ENCODE measurements at places on chromosomes 4 and X.
A peak's percentile ranks its signal among the peaks of the same experiment; 100 is the strongest.

DNA sequence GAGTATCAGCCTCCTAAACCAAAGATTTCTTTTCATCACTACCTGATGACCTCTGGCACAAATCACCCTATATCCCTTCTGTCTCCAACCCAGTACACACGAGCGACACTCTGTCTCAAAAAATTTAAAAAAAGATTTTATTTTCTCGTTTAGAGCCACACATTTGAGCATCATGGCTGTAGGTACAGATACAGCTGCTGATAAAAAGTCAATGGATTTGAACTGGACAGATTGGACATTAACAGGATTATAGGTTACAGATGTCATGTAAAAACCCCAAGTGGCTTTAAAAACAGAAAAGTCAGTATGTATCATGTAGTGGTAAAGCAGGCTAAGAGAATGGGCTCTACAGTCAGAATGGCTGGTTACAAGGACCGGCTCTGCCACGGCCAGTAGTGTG is 171.1 kb downstream of the SCFD2 start:
- no peak for DNase-seq

- DNase-seq: no peak
These were observed 65.7 kb downstream of the CLCN5 start for GRCh38 chrX:49988143-49988542.

GRCh38 chrX:18946157-18946556 is 37.8 kb downstream of the PHKA2 start:
- DNase-seq: no peak

GRCh38 chr4:15914736-15915135 is 23.8 kb downstream of the FGFBP1 start:
- no peak for DNase-seq

GRCh38 chr4:163419074-163419473 is 54.5 kb downstream of the TKTL2 start:
- DNase-seq: no peak

GRCh38 chr4:1693131-1693896 is 9.2 kb upstream of the FAM53A start:
- peak; percentile 69 for DNase-seq

DNA sequence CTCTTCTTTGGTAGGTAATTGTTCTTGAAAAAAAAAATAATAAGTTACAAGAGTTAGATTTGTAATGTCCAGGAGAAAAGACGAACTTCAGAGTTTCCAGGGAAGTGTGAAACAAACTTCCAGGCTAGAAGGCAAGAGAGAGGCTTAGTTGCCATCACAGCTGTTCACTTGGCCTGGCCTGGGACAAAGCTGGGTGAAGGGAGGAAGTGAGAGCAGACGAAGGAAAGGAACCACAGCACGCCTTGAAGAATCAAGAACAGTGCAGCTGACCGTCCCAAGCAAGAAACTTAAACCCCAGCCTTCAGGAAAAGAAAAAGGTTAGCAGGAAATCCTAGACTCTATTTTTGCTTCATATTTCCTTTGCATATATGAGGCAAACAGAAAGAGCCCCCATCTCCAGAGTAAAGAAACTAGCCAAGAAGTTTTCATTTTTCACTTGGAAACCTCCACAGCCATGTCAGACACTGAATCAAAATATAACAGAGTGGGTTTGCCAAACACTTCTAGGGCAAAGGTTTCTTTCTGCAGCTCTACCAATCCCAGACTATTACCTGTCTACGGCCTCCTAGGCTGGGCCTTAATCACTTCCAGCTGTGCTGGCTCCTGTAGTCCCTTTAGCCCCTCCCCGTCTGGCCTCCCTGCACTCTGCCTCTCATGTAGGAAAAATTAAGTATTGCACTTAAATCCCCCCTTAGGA is 209.6 kb downstream of the SPATA18 start:
- DNase-seq: peak; percentile 89

GRCh38 chrX:443536-444210 is 57.0 kb upstream of the PPP2R3B start:
- no peak for DNase-seq

GRCh38 chr4:166635367-166635766 is 598.9 kb downstream of the SPOCK3 start:
- DNase-seq: no peak

DNA sequence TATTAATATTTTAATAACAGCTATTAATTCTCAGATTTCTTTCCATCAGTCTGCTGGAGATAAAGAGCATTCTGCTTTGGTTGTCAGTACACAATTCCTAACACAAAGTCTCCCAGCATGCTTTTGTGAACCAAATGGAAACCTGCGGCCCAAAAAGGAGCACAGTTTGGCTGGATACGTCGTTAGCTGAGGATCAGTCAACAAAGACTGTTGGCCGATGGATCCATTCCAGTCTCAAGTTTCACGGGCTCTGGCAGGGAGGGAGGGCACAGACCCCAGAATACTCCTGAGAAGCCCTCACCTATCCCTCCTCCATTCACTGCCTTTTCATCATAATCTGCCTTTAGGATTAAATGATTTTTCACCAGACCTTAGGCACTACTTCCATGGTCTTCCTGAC is 26.3 kb upstream of the PRSS48 start:
- no peak for DNase-seq

- DNase-seq: no peak
These were observed 74.5 kb downstream of the SYTL5 start for GRCh38 chrX:38080808-38081207.

GRCh38 chrX:129958814-129959492 is 23.5 kb upstream of the BCORL1 start:
- no peak for DNase-seq

DNA sequence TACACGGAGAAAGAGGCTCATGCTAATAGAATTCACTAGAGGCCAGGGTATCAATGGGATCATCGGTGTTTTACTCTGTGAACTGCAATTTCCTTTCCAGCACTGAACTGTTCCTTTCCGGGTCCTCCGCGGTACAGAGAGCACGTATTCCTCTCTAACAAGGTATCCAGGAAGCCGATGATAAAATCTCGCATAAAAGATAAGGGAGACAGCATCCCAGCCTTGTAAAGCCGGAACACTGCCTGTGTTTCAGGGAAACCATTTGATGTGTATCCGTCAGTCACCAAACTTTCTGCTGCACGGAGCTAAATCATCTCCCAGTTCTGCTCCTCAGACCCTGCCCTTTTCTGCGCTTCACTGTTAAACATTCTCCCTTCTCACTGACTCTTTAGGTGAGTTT is 54.0 kb downstream of the ING2 start:
- no peak for DNase-seq

DNA sequence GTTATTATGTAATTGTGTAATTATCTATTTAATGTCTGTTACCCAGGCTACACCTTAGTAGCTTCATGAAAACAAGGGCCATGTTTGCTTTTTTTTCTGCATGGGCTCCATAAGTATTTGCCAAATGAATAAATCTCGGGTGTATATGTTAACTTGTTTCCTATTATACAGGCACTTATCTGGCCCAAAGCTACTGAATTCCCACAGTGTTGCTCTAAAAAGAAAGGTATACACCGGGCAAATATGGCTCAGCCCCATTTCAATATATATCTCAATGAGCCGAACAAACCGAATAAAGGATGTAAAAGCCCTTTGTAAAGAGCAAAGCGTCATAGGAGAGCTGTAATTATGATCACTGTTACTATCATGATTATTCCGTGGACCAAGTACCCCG is 767 bp downstream of the PAQR3 start:
- DNase-seq: no peak

Data from right hindlimb (tissue), 1 donor.